ENCODE measurements at places on chromosomes 12 and 14.

GRCh38 chr12:5102261-5102789, 58.6 kb downstream of the KCNA5 start:
- DNase-seq = no peak

- no peak for DNase-seq
Observed at GRCh38 chr12:68428724-68429501, 96.8 kb upstream of the MDM1 start.

DNA sequence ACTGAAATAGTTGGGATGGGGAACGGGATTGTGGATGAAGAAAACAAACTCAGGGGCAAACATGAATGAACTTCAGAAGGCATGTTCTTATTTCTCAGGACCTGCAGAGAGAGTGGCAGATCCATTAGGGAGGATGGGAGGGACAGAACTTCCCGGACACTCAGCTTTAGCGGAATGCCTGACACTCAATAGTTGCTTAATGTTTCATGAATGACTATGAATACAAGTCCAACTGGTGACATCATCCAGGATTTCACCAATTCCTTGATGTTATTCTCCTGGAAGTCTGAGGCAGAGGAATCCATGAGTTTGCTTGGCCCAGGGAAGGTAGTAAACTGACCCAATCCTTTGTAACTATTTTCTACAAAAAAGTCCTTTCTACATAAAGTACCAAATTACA, 37.8 kb upstream of the LRRC10 start:
- DNase-seq = no peak

DNA sequence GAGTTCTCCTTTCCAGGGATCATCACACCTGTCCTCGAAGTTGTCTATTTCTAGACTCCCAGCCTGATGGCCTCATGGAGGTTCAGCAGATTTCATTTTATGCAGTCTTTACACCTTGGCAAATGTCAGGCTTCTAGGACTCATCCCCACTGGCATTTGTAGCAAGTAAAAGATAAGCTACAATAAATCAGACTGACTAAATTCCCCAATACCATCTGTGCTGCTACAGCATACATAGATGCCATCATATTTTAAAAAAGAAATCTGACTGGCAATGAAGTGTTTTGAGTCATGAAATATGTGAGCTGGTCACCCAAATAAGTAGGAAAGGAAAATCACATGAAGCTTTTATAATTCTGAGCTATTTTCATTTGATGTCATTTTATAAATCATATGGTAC, 55.3 kb downstream of the KCNC2 start:
- DNase-seq = no peak

DNA sequence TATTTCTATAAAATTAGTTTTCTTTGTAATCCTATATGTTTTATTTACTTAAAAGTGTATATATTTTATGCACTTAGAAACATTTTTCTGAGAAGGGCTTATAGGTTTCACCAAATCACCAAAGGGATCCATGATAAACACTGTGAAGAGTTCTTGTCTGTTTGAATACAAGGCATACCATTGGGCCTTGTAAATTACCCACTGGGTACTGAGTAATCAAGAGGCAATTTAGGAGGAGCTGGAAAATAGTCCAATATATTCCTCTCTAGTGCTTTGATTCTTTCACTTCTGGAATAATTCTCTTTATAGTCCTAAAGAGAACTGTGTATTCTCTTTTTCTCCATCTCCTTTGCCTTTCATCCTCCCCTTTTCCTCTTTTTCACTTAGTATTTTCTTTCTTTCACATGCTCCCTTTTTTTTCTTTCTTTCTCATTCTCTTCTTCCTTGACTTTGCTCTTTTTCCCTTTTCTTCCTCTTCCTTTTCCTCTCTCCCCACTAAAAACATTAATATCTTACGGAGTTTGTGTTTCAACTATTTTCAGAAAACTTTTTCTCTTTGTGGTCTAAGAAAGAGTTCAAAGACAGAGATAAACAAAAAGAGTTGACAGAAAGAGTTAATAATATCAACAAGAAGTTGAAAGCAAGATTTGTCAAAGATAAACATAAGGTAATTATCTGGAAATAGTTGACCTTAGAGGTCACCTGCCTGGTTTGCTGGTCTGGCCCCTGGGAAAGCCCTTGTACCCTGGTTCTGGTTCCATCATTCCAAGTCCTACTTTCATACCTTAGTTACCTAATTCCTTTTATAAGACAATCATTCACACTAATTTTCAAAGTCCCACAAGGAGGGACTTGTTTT, 435.3 kb downstream of the RAD51B start:
- no peak for DNase-seq

- peak; percentile 18 for DNase-seq
Observed at GRCh38 chr14:31945074-31945613, 132.0 kb upstream of the ARHGAP5 start.

GRCh38 chr12:8678661-8679111, 16.1 kb upstream of the MFAP5 start:
- DNase-seq = no peak

DNA sequence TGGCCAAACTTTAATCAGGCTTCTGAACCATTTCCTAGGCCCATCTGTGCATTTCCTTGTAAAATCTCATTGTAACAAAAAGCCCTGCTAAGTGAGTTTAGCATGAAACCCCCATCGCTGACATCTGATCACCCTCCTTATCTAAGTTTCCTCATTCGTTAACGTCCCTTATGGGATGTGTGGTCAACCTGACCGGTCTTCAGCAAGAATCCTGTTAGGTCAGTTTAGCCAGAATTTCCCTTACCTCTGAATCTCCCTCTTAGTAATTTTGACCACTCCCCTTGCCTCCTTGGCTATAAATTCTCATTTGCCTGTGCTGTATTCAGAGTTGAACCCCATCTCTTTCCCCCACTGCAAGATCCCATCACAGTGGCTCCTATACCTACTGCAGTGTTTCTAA, 239.3 kb downstream of the RMST start:
- no peak for DNase-seq

DNA sequence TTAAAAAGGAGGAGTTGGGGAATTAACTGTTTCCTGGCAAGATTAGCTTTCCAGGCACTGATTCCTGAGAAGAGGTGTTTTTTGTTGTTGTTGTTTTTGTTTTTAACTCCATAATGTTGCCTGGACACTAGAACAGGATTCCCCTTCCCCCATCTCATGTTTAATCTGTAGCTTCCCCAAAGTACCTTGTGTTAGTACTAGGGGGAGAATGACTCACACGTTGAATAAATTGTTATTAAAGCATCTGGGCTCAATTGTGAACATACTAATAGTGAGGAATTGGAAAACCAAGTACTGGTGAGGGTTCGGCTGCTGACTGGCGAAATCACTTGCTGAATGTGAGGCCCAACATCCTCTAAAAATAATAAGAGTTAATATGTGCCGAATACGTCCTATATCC, 1.3 kb upstream of the GNG2 start:
- no peak for DNase-seq

GRCh38 chr14:91413547-91414474, 3.8 kb downstream of the CCDC88C start:
- DNase-seq = peak; percentile 88

GRCh38 chr14:58731465-58732293, 93.9 kb downstream of the DACT1 start:
- DNase-seq = no peak

- DNase-seq = peak; percentile 42
Observed at GRCh38 chr14:31090883-31091764, 64.9 kb upstream of the STRN3 start.

DNA sequence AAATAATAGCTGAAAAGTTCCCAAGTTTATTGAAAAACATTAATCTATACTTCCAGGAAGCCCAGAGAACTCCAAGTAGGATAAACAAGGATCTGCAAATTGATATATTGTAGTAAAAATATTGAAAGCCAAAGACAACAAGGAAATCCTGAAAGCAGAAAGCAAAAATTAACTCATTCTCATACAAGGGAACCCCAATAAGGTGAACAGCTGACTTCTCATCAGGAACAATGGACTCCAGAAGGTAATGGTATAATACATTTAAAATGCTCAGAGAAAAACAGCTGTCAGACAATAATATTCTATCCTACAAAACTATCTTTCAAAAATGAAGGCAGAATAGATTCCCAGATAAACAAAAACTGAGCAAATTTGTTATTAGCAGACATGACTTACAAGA, 138.1 kb upstream of the BMP4 start:
- no peak for DNase-seq

GRCh38 chr14:88960496-88960895, 136.0 kb downstream of the TTC8 start:
- no peak for DNase-seq

GRCh38 chr12:45586486-45586885, 143.0 kb upstream of the ARID2 start:
- no peak for DNase-seq

DNA sequence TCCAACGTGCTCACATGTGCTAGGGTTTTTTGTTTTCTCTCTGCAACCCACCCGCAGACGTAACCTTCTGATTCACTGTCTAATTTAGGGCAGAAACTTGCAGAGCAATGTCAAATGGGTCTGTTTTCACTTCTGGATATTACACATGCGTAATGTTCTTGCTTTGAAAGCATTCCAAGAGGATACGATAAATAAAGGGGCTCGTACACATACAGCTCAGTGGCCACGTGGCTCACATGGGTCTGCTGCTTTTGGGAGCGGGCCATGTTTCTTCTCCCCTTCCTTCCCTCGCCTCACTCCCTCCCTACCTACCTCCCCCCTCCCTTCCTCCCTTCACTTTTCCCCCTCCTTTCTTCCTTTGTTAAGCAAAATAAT, 23.4 kb downstream of the CACNA1C start:
- DNase-seq = no peak

DNA sequence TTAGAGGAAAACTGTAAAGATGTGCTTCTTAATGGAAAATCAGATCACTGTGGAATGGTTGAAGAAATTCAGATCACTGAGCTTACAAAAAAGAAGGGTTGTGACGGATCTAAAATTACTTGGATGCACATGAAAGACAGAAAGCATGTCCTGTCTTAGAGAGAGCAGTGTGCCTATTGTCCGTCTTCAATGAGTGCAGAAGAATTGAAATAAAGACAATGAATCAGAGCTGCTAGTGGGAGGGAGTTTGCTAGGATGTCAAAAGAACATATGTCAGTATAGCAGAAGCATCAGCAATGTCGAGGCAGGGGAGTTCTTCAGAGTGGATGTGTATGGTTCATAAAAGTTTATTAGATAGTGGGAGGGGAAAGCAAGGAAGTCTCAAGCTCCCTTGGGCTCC, 172.7 kb downstream of the SYNE2 start:
- no peak for DNase-seq

DNA sequence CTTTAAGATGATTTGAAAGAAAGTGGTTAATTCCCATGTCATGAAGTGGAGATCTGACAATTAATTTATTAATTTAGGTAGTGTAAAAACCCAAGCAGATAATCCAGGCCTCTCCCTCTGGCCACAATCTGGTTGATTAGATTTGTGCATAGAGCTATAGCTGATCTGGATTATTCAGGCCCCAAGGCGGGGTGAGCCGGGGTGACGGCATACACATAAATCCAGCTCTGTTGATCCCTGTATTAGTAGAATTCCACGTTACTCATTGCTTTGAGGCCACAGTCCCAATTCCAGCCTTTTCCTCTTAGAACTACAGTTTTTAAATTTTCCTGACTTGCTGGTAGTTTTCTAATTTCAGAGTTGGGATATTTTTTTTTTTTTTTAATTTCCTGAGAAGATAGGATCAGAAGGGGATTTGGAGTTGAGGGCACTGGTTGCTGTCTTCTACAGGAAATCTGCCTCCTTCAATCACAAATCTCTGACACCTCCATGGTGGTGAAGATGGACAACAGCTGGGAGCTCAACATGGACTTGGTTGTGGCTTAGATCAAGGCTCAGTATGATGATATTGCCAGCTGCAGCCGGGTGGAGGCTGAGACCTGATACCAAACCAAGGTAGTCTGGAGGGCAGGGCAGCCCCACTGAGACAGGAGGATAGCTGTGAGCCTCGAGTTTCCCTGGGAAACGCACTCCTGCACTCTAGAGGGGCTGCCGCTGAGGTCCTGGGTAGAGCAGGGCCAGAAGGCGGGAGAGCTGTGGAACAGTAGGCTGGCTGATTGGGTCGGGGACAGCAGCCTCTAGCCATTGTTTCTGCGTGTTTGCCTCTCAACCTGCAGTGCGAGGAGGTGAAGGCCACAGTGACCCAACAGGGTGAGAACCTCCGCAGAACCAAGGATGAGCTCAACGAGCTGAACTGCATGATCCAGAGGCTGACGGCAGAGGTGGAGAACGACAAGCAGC, 19.4 kb downstream of the KRT85 start:
- no peak for DNase-seq

DNA sequence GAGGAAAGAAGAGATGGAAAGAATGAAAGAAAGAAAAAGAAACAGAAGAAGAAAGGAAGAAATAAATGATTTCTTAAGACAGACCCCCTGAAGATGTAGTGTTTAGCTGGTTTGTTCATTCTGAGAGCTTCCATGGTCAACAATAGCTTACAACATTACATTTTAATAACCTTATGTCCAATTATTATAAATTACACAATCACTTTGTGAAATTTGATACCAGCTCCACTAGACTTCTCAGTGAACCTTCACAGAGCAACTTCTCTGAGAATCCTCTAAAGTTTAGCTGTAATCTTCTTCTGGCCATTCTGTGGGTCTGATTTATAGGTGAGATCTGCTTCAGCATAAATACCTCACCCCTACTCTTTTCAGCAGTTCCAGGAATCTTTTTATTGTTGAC, 27.9 kb downstream of the SIX1 start:
- DNase-seq = no peak

DNA sequence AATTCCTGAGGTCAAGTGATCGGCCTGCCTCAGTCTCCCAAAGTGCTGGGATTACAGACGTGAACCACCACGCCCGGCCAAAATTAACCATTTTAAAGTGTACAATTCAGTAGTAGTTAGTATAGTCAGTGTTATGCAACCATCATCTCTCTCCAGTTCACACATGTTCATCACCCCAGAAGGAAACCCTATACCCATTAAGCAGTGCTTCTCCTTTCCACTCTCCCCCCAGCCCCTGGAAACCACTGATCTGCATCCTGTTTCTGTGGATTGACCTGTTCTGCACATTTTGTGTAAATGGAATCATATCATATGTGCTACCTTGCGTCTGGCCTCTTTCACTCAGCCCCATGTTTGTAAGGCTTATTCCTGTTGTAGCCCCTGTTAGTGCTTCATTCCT, 52.2 kb downstream of the PHETA1 start:
- DNase-seq = no peak

DNA sequence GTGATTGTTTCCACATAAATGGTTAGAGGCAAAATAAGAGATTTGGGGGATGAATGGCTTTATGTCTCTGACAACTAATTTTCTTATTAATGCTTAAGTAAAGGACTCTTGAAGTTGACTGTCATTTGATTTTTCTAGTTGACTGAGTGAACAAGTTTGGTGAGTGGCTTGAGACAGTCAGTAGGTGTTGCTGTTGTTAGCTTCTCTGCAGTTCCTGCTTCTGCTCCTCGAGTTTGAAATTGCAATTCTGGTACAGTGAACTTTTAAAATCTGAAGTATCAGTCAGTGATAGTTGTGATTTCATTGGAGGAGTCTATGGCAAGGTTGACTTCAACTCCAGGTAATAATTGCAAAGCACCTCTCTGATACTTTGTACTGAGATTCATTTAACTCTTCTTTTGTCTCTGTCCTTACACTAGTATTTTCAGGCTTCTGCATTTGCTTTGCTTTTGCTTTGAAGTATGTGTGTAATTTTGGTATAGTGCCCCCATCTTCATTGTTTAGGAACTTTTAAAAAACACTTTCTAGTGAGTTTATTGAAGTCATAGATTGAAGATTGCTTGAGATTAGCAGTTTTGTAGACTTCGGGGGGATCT, 415.5 kb downstream of the PCNX1 start:
- peak; percentile 25 for DNase-seq

GRCh38 chr12:94690198-94690771, 39.9 kb upstream of the TMCC3 start:
- no peak for DNase-seq

- no peak for DNase-seq
Observed at GRCh38 chr12:127343940-127344339, 923.0 kb upstream of the TMEM132C start.

- DNase-seq = no peak
Observed at GRCh38 chr14:64841121-64841651, 38.5 kb downstream of the SPTB start.
